ENCODE measurements at places on chromosomes 2 and 18.

GRCh38 chr18:67518566-67518965 is 2.0 kb upstream of the DSEL start:
- no peak for DNase-seq

DNA sequence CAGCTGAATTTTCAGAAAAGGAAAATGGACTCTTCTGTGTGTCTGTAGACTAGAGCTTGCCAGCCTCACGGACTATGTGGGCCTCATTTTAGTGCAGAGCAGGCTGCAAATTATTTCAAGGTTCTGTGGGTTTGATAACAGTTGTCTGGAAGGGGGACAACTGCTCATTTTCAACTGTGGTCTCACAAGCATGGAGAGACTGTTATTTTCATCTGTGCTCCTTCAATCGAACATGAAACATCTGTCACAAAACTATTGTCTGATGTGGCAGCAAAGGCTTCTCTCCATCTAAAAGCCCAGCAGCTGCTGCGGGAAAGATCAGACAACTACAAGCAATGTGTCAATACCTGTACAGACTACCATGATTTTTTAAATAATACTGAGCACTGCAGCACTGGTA is 211.8 kb downstream of the LRRTM4 start:
- no peak for DNase-seq

GRCh38 chr2:171139860-171140259 is 20.8 kb downstream of the TLK1 start:
- DNase-seq = no peak

- no peak for DNase-seq
Observed at GRCh38 chr18:36249392-36249791, 48.1 kb upstream of the FHOD3 start.

DNA sequence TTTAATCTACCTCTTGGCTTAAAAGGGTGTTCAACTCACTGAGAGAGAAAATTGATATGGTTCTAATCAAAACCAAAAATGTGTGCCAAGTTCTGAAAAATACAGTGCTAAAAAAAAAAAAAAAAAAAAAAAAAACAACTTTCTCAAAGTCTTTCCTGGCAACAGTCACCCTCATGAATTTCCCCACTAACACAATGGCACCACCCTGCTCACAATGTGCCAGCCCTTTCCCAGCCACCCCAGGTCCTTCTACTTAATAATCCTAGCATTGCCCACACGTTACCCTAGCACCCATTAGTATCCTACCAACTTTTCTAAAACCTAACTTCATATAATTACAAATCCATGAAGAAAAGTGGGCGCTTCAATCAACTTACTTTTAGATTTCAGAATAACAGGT is 106.4 kb downstream of the AFF3 start:
- DNase-seq = no peak

- DNase-seq = no peak
Observed at GRCh38 chr2:62382757-62383156, 123.2 kb downstream of the TMEM17 start.

- no peak for DNase-seq
Observed at GRCh38 chr2:118048401-118048800, 34.5 kb upstream of the CCDC93 start.

GRCh38 chr18:67232406-67232805 is 284.1 kb downstream of the DSEL start:
- no peak for DNase-seq

DNA sequence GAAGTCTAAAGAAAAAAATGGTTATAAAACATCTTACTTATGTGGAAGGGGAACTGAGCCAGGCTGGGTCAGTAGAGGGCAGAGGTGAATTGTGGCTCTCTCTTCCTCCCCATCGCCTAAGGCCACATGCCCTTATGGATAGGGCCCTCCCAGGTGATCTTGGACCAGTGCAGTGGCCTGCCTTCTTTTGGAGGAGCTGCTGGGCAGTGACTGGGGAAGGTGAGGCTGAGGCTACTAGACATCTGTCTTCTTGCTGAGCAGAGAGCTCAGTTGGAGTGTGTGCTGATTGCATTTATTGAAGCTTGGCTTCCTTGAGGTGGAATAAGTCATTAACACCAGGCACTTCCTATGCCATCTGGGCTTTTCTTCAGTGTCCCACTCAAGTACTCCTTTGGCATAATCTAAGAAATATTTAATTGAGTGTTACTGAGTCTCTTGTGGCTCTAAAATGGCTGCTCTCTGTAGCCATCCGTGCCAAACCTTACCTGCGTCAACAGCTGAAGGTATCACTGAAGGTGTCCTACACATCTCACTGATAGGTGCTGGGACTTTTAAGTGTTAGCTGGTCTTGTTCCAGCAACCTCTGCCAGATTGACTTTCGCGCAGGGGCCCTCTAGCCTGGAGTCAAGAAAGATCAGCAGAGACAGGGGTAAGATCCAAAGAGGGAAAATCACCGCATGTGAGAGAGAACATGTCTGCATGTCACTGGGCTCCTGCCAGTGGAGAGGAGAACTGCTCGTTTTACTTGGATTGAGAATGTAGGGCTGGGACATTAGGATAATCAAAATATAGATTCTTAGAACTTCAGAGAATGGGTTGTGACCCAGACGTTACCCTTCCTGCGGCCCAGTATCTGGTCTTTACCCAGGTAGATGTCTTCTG is 256.1 kb downstream of the LTBP1 start:
- no peak for DNase-seq

DNA sequence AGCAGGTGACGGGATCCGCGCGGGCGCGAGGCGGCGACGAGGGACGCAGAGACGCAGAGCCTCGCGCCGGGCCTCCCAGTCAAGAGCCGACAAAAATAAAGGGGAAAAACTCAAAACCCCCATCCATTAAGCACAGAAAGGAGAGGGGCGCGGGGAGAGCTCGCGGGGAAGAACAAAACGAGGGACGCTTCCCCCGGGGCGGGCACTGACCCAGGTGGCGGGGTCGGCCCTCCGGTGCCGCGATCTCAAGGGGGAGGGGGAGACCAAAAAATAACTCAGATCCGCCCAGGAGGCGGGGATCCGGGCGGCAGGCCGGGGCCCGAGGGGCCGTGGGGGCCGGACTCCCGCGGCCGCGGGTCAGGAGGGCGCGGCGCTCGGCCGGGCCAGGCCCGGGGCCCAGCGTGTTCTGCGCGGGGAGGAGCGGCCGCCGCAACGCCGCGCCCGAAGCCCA is 597 bp downstream of the RNF103 start:
- DNase-seq = peak; percentile 79

DNA sequence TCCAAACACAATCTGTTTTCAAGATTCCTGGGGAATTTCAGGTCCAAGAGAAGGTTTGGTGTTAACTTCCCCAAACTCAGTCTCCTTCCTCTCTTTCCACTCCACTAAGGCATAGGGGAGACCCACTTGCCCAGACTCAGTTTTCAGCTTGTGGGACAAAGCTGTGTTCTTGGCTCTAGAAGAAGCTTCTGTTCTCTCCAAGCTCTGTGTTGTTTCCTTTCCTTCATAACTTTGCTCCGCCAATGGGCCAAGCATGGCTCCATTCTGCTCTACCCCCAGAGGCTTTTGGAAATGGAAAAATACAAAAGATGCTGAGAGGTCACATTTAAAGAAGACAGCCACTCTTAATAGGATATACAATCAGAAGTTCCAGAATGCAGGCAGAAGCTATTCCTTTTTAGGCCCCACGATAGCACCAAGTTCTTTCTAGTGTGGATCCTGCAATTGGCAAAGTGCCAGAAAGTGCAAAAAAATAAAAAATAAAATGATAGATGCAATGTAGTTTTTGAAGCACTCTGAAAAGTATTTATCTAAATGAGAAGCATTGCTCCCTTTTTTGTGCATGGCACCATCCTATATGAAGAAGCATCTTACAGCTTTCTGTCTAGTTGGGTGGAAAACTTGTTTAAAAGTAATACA is 510.1 kb downstream of the TXNL1 start:
- no peak for DNase-seq

GRCh38 chr2:120761911-120762310 is 26.2 kb downstream of the GLI2 start:
- peak; percentile 27 for DNase-seq

- DNase-seq = no peak
Observed at GRCh38 chr2:145043399-145043834, 523.5 kb upstream of the ZEB2 start.

- DNase-seq = no peak
Observed at GRCh38 chr18:9655232-9655767, 40.9 kb upstream of the PPP4R1 start.

DNA sequence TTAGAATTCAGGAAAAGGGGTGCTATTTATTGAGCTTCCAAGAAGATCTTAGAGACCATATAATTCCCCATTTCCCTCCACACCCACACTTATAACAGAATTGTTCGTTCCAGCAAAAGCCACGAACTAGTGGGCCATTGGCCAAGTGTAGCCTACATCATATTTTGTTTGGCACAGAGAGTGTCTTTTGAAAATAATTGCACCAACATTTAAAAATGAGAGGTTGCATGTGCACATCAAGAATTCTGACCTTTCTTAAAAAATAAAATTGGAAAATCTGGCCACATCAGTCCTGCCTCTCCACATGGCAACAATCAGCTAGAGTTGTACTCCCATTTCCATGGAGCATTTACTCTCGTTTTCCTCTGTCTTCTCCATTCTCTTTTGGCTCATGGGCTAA is 655.5 kb upstream of the FANCL start:
- no peak for DNase-seq

DNA sequence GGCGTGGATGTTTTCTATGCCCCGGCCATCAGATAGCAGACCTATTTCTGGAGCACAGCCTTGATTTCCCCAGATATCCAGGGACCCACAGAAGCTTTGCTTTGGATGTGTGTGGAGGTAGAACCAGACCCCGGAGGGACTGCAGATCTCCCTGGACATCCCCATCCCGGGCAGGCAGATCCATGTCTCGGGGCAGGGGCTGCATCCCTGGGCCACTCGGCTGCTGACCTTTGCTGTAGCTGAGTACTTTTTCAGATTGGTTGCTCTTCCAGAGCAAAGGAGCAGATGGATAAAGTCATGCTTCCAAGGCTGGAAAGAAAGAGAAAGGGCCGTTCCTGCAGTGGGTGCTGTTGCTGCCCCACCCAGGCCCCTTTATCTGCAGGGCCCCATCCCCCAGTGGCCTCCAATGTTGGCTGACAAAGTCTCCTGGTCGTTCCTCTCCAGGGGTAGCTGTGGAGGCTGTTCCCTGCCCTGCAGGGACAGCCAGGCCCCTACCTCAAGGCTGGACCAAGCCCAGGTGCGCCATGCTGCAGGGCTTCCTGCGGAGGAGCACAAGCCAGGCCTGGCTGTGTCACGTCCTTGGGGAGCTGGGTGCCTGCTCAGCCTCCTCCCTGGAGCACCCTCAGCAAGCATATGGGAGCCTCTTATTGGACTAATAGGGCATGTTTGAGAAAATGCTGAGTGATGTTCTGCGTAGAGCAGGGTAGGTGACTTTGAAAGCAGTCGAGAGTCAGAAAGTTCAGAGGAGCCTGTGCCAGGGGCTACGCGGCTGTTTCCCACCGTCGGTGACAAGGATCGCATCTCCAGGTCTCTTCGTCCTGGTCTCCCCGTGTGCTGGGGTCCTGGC is 68.4 kb downstream of the TPO start:
- DNase-seq = no peak

DNA sequence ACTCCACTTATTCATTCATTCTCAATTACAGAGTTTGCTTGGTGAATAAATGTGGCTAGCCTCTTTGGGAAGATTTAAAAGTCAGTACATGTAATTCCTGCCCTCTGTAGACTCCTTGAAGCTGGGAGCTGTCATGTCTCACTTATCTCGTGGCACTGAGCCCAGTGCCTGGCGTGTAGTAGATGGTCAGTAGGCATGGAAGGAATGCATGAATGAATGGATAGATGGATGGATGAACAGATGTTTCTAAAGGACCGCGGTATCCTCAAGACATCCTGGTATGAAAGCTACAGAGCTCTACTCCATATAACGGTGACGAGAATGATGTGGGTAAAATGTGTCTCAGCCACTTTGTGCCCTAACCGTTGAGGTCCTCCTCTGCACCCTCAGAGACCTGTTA is 83.0 kb downstream of the MARCO start:
- no peak for DNase-seq

- no peak for DNase-seq
Observed at GRCh38 chr2:138180692-138181386, 216.6 kb downstream of the HNMT start.

DNA sequence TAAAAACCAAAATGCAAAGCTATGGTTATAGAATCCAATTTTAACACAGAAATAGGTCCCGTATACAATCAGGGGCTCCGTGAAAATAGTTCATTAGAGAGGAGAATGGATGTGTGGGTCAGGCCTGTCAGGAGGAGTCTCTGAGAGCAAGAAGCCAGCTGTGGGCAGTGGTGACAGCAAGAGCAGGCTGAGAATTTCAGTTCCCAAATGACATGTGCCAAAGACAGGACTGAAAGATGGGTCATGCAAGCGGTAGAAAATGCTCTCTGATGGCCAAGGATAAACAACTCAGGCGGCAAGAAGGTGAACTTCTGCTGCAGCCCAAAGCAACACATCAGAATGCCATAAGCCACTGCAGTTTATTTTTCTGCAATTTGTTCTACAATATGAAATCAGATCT is 100.4 kb downstream of the CCDC141 start:
- DNase-seq = no peak

Data from suprapubic skin (tissue), 4 donors.